Caco-2 (cell line): ENCODE measurements at places on chromosomes 5 and 9. TPM values are rescaled to one million over a fixed set of nuclear protein-coding genes. Genes with fewer than 3 reads are reported as not detected.
A peak's percentile ranks its signal among the peaks of the same experiment; 100 is the strongest.

DNA sequence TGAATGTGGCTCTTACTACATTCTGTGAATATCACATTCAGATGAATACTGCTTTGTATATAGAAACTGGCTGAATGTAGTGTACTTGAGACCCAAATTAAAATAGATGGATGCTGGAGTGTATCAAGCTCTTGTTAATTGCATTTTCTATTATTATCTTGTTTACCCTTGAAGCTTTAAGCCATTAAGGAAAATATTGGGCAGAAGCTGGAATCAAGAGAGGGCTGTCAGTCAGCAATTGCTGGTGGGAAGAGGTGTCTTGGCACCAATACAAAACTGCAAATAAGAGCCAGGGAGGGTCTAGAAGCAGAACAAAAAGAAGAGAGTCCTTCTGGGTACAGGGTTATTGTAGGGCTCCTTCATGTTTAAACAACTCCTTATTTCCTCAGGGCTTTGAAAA, 38.8 kb downstream of the MUSK start:
- DNase-seq = no peak

PRDM9 gene
- not detected in 2 replicates for total RNA-seq

SLC6A7 gene
- total RNA-seq = not detected in 2 replicates

DNA sequence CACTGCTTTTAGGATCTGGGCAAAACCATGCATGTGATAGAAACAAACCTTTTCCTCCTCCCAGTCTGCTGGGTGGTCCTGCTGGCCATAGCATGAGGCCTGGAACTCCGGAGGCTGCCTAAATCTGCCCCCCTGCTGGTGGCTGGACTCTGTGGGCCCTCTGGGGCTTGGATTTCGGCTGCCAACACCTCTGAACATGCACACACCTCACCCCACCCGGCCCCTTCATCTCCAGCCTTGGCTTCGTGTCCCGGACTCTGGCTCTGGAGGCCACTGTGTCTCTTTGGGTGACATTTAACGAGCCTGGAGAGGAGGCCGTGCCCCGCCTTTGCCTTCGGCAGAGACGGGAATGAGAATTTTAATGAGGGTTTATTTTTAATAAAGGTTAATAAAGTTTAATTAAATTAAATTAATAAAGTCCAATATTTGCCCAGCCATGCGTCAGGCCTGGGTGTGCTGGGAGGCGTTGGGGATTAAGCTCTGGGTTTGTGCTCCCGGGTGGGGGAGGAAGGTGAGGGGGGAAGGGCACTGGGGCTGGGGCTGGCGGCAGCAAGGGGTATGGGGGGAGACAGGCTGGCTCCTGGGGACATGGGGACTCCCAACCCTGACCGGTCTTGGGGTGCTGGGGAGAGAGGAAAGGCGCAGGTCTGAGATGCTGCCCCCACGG, 251.8 kb downstream of the PBX3 start:
- peak; percentile 9 for DNase-seq

GRCh38 chr5:108728566-108729241, 19.0 kb upstream of the FER start:
- no peak for DNase-seq
